HFF-Myc (cell line): ENCODE measurements at places on chromosomes 2 and 18.
A peak's percentile ranks its signal among the peaks of the same experiment; 100 is the strongest.

DNA sequence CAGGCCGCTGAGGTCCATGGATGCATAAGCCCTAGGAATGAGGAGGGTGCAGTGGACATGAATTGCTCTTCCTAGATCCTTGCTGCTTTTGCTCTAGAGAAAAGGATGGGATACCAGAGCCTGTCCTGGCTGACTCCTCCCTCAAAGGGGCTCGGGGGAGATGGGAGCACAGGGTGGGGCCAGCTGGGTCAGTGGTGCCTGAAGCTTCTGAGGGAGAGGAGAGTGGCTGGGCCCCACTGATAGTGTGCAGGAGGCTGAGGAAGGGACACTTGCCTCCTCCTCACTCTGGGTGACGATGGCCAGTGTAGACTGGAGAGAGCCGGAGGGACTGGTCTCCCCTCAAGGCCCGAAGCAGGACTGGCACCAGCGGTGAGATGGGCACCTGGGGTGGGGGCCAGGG lies at the start of gene NT5DC4:
Gene NT5DC4 (plus strand): TSS at position 236 of the 400 bp plus-strand sequence. CDS start 60 bp downstream, at position 296.
- DNase-seq = no peak

GRCh38 chr2:8974016-8974415 lies 29.5 kb downstream of the MBOAT2 start:
- no peak for DNase-seq

GRCh38 chr2:208183972-208184705 lies 5.7 kb downstream of the C2orf80 start:
- DNase-seq = no peak

- DNase-seq = no peak
Observed at GRCh38 chr2:174512345-174512744, 25.5 kb upstream of the GPR155 start.

- no peak for DNase-seq
Observed at GRCh38 chr18:36693931-36694620, 134.7 kb downstream of the TPGS2 start.

- DNase-seq = no peak
Observed at GRCh38 chr2:101351207-101351606, 36.1 kb downstream of the CREG2 start.

DNA sequence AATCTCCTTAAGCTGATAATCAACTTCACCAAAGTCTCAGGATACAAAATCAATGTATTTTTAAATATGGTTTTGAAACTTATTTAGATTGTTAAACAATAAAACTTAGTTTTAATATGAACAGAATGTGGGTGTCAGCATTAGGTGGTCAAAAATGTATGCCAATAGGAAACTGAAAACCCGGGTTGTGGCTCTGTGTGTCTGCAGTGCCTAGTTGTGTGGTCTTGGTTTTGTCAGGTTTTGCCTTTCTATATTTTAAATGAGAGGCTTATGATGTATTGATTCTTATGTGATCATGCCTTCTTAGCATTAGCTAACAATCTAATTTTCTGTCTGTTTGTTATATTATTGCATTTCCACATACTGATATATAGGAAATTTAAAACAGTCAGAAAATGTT lies 227.8 kb downstream of the ZNF407 start:
- no peak for DNase-seq

DNA sequence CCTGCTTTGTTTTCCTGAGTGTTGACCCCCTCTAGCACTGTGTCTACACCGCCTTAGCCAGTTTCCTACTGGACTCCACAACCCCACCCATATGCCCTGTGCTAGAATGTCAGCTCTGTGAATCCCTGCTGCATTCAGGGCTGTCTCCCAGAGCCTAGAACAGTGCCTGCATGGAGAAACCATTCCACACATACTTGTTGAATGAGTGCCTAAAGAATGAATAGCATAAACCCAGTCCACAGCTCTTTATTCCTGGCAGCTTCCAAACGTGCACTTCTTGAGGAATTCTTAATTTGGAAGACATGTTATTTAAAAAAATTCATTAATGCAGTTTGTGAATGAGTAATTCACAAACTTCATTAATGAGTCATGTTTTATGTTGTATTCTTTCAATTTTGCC lies 6.5 kb upstream of the NAPG start:
- DNase-seq = no peak

GRCh38 chr2:202072737-202073401 lies at the start of gene KIAA2012:
Gene KIAA2012 (plus strand): TSS chr2:202073255. CDS start chr2:202073628, 373 bp downstream.
- DNase-seq = no peak

- no peak for DNase-seq
Observed at GRCh38 chr2:98155716-98156115, 68.7 kb downstream of the VWA3B start.

DNA sequence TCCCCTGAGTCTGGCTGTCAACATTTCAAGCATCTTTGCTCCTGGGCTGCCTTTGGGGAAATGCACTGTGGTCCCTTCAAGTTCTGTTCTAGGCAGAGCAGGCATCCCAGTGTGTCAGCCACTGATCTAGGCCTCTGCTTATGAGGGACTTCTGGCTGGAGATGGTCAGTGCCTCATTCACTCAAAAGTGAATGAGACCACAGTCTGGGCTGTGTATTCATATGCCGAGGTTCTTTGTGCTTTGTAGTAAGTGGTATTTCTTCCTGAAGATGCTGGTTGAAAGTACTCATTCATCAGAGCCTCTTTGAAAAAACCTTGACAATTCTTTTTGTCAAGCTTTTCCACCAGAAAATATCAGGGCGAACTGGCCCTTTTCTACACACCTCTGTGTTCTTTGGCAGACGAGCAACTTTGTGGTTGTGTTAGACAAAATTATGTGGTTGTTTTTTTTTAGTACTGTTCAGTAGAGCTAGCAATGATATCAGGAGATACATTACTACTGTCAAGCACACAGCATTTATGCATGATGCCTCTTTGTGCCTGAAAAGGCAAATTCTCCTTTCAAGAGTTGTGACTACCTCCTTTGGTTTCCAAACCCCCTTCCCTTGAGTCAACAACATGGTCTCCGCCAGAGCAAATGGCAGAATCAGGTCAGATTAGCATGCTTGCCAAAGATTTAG lies 510.9 kb upstream of the NRP2 start:
- no peak for DNase-seq

GRCh38 chr2:166376488-166376828 lies 714 bp upstream of the SCN9A start:
- no peak for DNase-seq

DNA sequence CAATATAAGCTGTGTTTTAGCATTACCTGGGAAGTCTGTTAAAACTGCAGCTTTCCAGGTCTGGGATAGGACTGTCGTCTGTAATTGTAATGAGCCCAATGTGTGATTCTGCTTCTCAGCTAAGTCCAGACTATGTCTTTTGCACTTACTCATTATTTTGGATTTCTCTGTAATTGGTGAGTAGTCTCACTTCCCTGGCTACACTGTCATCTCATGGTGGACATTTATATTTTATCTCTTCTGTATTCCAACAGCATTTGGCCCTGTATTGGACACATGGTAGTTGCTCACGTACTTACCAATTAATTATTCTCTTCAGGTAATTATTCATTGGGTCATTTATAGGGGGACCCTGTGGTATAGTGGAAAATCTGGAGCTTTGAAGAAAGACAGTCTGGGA lies 28.0 kb downstream of the LHCGR start:
- DNase-seq = no peak

DNA sequence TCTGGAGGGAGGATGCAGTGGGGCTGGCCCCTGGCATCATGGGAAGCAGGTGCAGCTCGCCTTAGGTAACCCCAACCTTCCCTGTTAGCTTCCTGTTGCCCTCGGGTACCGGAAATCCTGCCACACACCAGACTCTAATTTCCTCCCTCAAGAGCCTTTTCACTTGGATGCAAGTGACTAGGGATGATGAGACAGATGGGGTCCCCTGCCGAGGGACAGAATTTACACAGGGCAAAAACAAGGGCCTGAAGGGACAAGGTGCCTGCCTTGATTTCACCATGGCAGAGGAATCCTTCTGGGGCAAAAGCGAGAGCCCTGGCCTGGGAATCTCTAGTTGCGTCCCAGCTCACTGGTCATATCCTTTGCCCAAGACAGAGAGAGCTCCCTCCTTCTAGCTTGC lies 263.1 kb downstream of the LOXHD1 start:
- no peak for DNase-seq

GRCh38 chr2:40471866-40472265 lies 20.0 kb upstream of the SLC8A1 start:
- DNase-seq = no peak

GRCh38 chr2:16773080-16773713 lies 107.6 kb upstream of the CYRIA start:
- DNase-seq = no peak

GRCh38 chr2:188440849-188441248 lies 149.2 kb downstream of the GULP1 start:
- DNase-seq = no peak

DNA sequence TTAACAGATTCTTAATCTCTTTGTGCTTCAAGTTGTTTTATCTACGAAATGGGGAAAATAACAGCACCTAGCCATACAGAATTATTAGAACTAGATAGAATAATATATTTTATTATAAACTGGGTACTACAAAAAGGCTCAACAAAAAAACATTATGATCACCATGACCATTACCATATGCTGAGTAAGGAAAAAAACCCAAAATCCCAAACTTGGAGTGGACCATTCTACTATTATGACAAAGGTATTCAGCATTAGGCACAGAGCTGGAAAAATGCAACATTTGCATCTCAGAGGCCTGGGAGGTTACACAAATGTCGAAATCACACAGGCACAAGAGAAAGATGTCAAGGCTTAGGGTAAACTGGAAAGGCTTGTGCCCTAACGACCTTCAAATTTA lies 162.8 kb downstream of the SRBD1 start:
- no peak for DNase-seq

GRCh38 chr2:1224901-1225300 lies 188.4 kb upstream of the TPO start:
- DNase-seq = no peak

- DNase-seq = peak; percentile 5
Observed at GRCh38 chr2:236512902-236513435, 56.7 kb upstream of the ACKR3 start.

DNA sequence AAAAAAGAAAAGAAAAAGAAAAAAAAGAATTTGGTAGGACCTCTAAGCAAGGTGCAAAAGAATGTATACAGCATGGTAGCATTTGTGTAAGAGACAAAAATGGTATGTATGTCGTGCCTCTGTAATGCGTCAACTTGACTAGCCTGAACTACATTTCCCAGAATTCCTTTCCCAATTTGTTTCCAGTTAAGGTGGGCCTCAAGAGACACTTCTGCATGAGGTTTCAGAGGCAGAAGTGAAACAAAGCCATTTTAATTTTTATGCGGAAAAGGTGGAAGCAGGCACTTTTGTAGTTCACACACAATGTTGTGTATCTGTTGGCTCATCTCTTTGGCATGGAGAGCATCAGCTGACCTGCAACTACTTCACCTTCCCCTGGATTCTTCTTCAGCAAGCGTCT lies 56.5 kb upstream of the PAPOLG start:
- DNase-seq = no peak

DNA sequence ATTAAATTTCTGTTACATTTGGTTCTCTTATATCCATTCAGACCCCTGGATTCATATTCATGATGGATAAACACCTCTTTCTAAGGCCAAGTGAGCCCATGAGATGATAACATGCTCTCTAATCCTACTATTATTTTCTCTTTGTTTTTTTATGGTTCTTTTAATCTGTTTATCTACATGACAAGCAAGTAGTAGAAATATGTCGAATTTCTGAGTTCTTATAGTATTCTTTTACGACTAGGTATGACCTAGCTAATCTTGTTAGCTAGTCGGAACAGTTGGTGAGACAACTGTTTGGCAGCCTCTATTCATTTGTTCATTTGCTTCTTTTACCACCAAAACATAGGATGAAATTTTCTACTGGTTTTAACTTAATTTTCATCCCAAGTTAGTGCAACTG lies 98.1 kb upstream of the SCG2 start:
- DNase-seq = no peak

GRCh38 chr2:178101321-178102079 lies 10.7 kb upstream of the RBM45 start:
- DNase-seq = no peak

GRCh38 chr18:6563896-6564295 lies 149.2 kb upstream of the L3MBTL4 start:
- DNase-seq = no peak

DNA sequence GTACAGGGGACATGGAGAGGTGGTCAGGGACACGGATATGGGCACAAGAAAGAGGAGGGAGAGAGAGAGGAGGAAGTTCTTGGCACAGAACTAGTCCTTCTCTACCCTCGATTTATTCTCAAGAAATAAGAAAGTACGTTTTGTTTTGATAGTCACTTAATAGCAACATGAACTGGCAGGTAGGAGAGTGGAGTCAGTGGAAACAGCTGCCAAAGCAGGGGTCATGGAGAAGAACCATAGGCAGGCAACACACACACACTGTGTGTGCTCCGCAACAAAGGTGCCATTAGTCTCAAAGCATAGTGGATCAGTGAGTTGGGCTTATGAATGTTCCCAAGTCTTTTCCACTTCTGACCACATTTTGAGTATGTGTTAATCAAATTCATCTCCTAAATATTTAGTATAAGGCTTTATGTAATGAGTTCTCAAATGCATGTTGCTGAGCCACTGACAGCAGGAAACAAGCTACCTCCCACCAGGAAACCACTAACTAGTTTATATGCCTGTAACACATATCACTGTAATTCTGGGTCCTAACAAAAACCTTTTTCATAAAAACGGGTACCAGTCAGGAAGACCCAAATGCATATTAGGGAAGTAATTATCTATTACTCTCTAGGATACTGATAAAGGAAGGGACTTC lies 41.1 kb downstream of the IWS1 start:
- DNase-seq = no peak

DNA sequence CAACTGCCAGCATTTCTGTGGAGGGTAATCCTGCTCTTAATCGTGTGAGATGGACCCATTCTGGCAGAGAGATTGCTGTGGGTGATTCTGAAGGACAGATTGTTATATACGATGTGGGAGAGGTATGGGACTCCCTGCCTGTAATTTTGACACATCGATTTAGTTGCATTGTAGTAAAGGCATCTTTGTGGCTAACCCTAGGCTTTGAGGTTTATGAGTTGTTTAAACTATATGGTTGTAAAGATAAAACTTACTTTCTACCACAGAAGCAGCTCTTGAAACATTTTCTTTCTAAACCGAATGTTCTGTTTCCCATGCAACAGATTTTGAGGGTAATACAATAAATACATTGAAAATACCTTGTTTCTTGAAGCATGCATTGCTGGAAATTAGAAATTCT lies 58.5 kb downstream of the DYNC1I2 start:
- DNase-seq = no peak

DNA sequence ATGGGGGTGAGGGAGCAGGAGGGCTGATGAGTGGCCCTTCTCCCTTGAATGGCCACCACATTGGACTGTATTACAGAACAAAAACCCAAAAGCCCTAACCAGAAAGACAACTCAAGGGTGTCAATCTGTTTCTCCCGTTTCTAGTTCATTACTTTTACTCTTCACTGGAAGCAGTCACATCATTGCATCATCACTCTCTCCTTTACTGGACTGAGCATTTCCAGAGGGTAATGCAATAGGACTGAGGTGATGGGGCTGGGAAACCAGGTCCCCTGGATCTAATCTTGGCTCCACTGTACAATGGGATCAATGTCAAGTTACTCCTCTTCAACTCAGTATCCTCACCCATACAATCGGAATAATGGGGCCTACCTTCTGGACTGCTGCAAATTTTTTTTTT lies 56.1 kb downstream of the BCL2 start:
- no peak for DNase-seq

- DNase-seq = no peak
Observed at GRCh38 chr2:223989856-223990232, 32.6 kb downstream of the MRPL44 start.
